ENCODE measurements at places on chromosomes 16 and 17.

DNA sequence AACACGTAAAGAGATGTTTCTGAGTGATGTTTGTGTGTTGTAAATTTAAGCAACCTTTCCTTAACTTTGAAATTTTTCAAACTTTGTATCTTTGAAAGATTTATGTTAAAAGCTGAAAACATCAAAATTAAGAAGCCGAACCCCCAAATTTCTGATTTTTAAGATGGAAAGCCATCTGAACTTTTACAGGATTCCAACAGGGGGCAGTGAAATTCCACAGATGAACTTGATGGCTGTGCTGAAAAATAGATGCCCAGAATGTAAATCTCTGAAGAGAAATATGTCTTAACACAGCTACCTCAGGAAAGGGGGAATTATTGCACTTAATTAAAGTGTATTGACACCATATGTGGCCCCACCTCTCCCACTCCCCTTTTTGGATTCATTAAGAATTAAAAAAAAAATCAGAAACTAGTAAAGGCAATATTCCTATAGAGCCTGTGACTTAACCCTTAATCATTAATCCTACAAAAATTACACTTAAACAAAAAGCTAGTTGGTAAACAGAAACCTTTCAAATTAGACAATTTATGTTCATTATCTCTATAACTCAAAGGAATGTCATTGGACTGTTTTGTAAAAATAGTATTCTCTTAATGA is 597.9 kb downstream of the KCNJ2 start:
- DNase-seq = peak; percentile 65

DNA sequence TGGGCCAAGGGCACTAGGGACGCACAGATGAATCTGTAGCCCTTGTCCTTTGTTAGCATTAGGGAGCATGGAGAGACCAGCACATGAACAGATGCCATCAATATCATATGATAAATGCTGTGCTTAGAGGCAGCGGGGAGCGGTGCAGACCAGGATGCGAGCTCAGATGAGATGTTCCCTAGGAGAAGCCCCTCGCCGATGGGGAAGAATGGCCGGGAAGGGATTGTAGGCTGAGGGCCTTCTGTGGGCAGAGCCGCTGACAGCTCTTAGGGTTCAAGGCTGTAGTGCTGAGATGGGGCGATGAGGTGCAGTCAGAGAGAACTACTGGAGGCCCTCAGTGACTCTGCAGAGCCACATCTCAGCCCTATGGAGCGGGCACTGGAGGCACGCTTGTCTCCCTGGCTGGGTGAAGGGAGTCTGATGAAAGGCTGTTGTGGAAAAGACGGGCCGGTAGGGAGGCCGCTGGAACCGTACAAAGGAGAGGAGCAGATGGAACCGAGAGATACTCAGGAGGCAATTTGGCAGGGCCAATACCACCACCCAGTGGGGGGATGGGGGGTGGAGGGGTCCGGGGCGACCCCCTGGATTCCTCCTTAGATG is 66.3 kb upstream of the ENDOV start:
- DNase-seq = no peak

DNA sequence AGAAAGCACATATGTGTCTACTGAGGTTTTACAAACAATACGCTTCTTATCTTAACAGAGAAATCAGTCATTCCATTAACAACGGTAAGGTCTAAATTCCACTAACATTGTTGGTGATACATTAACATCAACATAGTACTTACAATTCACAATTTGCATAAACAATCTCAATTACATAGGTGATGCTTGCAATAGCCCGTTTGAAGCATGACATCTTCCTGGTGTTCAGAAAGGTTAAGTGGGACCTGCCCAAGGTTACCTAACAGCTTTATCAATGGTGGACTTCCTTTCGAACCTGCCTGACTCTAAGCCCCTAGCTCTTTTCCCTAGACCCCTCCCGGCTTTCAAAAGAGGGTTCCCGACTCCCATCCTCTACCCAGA is 699 bp downstream of the FAM222B start:
- DNase-seq = no peak

GRCh38 chr17:66665194-66665593 is 169.7 kb upstream of the CACNG5 start:
- DNase-seq = no peak

GRCh38 chr17:56326001-56326359 is 172.7 kb downstream of the ANKFN1 start:
- no peak for DNase-seq

- DNase-seq = no peak
These were observed 70.2 kb downstream of the IRF8 start for GRCh38 chr16:85969159-85969558.

DNA sequence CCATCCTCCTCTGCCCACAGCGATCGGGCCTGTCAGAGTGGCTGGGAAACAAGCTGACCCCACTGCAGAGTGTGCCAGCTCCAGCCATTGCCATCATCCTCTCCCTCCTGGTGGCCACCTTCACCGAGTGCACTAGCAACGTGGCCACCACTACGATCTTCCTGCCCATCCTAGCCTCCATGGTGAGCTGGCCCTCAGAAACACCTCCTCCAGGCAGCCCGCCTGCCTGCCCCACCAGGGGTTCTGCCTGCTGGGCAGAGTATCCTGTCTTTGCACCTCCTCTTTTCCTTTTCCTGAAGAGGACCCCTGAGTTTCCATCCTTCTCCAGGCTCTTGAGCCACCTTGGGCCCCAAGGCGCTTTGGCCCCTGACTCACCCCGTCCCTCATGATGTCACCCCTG is 10.5 kb upstream of the FOXN1 start:
- DNase-seq = no peak

GRCh38 chr16:48184681-48185080 is 28.9 kb upstream of the ABCC12 start:
- no peak for DNase-seq

- DNase-seq = no peak
These were observed 18.5 kb downstream of the ITPRIPL2 start for GRCh38 chr16:19132255-19132654.

DNA sequence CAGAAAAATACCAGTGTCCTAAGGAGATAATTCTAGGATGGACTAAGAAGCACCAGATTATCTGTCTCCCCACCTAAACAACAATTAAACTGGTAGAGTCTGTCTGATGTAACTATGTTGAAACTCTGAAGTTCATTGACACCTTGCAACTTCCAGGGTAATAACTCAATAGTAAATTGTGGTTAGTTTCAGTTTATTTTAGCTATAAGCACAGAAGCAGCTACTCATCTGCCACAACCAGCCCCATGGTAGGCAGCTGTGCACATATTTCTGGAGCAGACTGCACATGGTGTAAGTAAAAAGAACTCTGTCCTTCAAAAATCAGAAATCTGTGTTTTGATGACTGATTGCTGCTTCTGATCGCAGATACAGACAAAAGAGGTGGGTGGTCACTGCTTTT is 852.1 kb downstream of the CDH11 start:
- DNase-seq = no peak

- no peak for DNase-seq
These were observed 54.7 kb downstream of the SLC6A2 start for GRCh38 chr16:55710466-55710865.

- no peak for DNase-seq
These were observed 54.3 kb downstream of the WNT3 start for GRCh38 chr17:46764000-46764708.

DNA sequence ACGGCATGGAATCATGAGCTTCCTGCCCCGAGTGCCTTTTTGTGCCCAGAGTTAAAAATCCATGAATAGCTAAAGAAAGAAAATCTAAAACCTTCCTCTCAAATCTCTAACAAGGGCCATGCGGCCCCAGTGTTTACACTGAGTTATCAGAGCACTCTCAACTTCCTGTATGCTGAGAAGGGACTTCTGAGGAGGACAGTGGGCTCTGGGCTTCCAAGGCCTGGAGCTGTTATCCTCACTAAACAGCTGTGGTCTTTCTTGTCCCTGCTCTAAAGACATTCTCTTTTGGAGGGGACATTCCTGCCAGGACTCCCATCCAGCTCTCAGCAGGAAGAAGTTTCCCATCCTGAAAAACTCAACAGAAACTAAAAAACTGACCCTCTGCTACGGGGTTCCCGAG is 135.6 kb downstream of the AATF start:
- no peak for DNase-seq

DNA sequence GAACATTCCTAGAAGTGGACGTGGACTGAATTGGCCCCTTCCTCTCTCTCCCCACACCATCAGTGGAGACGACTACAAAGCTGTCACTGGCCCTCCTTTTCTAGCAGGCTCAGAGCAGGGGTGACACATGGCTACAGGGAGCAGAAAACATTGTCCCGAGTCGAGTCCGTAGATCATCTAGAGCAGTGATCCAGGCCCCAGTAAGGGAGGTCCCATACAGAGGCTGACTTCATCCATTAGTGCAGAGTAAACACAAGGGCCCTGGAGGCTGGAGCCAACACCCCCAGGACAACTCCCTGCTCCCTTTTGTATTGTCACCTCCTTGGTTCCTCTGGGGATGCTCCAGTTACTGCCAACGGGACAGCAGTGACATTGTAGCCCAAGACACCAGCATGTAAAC is 130.7 kb downstream of the CMIP start:
- DNase-seq = no peak

- DNase-seq = no peak
These were observed 30.7 kb upstream of the MED9 start for GRCh38 chr17:17445925-17446665.

- DNase-seq = no peak
These were observed 66.0 kb downstream of the CDK12 start for GRCh38 chr17:39527220-39527813.

- no peak for DNase-seq
These were observed 32.3 kb upstream of the TANC2 start for GRCh38 chr17:62933501-62934385.

- DNase-seq = no peak
These were observed 1.6 kb downstream of the CTCF start for GRCh38 chr16:67563708-67564468.

DNA sequence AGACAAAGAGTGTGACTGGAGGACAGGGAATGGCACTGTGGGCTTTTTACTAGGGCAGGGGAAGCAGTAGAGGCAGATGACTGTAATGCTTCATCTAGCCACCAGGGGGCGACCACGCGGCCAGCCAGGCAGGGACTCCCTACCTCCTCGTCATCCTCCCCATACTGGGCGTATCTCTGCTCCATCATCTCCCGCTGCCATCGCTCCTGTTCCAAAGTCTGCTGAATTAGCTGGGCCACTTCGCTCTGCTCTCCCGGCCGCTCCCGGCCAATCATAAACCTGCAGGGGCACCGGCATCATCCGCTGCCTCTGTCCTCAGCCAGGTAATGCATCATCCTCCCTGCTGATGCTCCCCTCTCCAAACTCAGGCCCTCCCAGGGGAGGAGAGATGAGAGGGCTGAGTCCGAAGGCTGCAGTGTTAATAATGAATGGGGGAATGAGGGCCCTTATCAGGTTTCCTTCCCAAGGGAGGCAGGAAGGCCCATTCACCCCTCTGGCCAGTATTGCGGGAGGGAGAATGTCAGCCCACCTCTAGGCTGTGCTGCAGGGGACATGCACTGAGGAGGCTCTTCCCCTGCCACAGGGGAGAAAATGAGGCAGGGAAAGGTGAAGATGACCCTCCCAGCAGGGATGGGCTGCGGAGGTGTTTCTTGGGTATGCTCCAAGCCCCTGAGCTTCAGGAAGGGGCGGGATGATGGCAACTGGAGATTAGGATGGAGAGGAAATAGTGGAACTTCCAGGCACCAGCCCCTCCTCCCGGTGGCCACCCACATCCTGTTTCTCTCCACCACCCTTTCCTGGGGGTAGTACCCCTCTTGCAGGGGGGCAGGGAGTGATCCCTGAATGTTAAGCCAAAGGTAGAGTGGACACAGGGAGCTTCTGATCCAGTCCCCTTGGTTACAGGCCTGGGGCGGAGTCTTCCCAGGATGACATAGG is 10.3 kb upstream of the SAMD14 start:
- no peak for DNase-seq

DNA sequence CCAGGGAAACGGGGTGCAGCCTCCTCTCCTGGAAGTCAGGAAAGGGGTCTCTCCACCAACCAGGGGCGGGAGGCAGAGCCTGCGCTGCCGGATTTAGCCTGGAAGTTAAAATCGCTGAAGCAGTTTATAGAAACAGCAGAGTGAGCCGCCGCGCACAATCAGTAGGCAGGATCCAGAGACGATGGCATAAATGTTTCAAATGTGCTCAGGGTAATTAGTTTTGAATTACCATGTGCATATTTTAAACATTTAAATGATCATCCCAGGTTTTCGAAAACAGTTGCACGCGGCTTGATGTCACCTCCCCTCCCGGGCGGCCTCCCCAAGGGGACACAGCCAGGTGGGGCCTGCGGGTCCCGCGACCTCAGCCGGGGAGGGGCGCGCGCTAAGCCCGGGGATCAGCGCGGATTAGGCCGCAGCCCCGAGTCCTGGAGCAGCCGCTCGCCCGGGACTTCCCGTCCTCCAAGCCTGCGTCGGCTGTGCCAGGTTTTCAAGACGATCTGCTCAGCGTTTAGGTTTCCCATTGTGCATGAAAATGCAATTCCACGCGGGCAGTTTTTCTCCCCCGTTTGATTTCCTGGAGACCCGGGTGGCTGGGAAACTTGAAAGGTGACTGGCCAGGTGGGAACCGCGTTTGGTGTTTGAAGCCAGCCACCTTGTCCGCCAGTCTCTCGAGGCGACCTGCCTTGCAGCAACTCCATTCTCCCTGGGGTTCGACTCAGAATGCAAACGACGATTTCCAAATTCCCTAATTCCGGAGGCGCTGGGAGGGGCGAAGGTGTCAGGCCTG is 78.3 kb downstream of the RPA1 start:
- DNase-seq = no peak

DNA sequence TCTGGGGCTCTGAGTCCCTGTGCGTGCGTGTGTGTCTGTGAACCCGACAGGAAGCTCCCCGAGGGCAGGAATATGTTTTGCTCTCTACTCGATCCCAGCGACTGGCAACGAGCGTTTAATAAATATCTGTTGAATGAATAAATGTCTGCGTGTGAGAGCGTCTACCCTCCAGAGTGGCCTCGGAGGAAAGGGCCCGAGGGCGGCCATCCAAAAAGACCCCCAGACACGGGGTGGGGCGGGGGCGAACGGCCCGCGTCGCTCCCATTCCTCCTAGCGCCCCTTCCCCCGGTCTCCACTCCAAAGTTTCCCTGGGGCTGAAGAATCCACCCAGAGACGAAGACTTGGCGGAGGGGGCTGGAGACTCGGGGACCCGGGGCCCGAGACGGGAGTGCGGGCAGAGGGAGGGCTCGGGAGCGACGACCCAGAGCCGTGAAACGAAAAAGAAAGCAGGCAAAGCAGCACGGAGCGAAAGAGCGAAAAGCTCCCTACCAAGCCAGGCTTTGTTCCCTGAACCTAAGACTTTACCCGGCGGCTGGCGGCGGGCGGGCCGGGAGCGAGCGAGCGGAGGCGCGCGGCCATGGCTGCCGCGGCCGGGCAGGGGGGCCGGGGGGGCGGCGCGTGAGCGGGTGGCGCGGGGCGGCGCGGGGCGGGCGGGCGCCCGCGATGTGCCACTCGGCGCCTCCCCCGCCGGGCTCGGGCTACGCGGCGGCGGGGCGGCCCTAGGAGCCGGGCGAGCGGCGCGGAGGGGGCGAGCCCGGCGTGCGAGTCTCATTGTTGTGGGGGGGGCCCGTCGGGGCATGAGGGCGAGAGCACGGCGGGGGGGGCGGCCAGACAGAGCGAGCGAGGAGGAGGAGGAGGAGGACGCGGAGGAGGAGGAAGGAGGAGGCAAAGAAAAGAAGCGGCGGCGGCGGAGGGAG is at the start of gene MLLT6:
Gene MLLT6 (plus strand): TSS at position 668 of the 917 bp plus-strand sequence. CDS start 360 bp downstream, outside the sequence.
- peak; percentile 61 for DNase-seq

- DNase-seq = no peak
These were observed 73.7 kb downstream of the CRISPLD2 start for GRCh38 chr16:84893467-84893848.
